ENCODE measurements at places on chromosomes 3 and 15. TPM values are rescaled to one million over a fixed set of nuclear protein-coding genes. Genes with fewer than 3 reads are reported as not detected.

GRCh38 chr3:194133661-194134230 lies 2.2 kb upstream of the HES1 start:
- DNase-seq = peak; percentile 55

GRCh38 chr3:128252083-128252482 lies 98.8 kb downstream of the EEFSEC start:
- DNase-seq = no peak

DNA sequence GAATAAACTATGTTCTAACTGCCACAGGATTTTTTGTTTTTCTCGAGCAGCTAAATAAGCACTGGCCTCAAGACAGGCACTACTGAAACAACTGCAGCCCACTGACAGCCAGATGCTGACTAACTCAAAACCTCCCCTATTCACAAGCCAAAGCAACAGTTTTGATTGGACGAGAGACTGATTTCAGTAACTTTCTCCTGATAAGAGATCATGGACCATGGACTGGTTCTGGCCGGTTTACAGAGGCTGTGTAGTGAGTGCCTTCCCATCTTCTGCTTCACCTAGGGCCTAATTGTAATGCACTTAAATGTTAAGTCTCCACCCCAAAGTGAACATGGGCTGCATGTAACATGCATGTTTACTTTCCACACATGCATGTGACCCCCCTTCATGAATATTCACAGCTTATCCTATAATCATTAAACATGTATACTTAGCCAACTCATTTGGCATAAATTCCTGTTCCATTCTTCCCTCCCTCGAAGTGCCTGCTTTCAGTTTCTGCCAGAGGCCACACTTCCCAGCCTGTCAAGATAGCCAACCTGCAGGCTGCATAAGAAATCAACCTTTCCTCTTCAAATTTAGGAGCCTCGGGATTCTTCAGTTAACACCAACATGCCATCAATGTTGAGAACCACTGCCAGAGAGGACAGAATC lies 108.2 kb downstream of the ULK4 start:
- DNase-seq = no peak

DNA sequence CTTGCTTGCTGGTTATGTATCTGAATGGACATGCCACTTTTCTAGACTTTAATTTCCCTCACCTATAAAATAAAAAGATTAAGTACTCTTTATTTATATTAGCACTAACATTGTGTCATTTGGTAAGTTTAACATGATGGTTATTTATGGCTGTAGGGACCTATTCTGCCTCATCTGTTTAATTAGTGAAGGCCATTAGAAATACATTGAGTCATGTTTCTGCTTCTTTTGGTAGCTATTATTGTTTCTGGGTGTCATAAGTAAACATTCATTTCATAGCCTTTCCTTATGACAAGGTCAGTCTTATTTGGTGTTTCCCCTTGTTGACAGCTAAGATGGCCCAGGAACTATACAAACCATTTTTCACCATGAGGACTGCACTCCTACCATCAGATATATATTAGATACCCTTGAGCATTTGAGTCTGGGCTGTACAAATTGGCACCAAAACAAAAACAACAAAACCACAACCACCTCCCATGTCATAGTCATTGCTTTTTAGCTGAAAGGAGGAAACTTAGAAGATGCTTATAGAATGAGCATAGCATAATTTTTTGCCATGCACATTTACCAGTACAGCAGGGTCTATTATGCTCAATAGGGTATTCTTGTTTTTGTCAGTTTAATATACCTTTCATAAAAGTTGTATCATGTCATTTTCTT lies 39.3 kb downstream of the SRP14 start:
- no peak for DNase-seq

DNA sequence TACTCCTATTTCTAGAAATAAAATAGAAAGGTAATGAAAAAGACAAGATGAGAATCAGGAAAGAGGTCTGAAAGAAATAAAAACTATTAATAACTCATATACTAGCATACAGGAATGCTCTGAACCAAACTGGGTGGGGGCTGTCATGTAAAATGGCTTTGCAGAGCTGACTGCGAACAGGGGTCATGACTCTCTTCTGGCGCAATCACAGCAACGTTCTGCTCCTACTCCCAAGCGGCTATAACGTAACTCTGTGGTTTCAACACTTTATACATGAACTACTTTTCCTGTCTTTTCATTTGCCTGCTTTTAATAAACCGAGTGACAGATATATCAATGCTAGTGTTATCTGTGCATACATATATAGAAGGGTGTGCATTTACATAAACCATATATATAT lies 116.7 kb downstream of the DLG1 start:
- peak; percentile 77 for DNase-seq

GRCh38 chr3:160001148-160001760 lies 12.6 kb downstream of the IL12A start:
- DNase-seq = no peak

DNA sequence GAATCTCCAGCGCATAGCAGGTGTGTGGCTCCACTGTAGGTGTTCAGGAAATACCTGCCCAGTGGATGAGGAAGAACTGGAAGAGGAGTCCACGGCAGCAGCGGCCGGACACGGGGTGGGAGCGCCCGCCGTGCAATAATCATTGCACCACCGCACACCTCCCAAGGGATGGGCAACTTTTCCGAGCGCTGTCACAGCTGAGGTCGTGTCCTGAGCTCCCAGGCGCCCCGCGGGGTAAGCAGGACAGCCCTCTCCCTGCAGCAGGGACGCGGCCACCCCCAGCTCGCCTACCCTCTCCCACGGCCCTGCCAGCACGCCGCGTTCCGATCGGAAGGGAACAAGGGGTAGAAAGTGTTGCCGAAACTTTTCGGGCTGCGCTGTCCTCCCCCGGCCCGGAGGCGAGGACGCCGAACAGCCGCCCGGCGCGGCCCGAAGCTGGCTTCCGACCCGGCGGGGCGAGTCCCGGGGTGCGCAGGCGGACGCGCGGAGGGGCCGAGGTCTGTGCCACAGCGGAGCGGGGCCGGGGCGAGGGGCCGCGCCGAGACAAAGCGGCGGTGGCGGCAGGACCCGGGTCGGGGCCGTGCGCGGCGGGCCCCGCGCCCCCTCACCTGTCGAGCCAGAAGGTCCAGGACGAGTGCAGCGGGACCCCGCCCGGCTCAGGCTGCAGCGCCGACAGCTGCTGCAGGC lies 475 bp downstream of the EIF4E3 start:
- DNase-seq = peak; percentile 5

SMC4 gene
- 65.6 TPM for polyA plus RNA-seq

MED12L gene
- 6.4 TPM for polyA plus RNA-seq

GRAMD2A gene
- polyA plus RNA-seq = 0.85 TPM

GHSR gene
- not detected for polyA plus RNA-seq

All from muscle of back (tissue), 13 donors.